ENCODE measurements at places on chromosomes 1 and 21.

GRCh38 chr1:64265141-64265540, 61.7 kb downstream of the UBE2U start:
- DNase-seq, result no peak

- no peak for DNase-seq
Observed at GRCh38 chr1:45892068-45892785, 88.8 kb downstream of the MAST2 start.

DNA sequence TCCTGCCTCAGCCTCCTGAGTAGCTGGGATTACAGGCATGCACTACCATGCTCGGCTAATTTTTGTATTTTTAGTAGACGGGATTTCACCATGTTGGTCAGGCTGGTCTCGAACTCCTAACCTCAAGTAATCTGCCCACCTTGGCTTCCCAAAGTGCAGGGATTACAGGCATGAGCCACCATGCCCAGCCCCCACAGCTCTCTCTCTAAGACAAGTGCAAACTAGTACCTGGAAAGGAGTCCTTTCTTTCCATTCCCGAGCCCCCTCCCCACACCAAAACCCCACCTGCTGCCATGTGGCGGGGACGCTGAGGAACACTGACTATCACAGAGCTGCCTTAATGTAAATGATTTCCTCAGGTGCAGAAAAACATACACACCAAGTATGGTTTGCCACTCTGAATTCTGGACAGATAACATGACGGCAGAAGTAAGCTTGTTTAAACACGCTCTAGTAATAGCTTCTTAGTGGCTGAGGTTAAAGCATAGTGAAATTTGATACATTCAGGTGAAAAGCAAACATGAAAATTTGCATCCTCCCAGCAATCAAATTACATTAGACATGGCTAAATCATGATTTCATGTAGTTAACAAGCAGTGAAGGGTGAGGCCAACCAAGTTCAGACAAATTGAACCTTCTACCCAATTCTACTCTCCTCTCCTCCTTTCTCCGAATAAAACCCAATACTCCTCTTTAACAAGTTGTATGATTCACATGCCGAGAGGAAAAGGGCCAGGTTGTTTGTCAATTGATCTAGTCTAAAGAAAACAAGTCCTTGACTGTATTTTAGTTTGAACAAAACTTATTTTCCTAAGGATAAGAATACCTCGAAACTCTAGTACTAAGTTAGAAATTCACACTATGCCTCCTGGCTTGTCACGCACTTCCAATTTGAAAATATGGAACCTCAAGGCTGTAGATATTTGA, 19.8 kb downstream of the ERRFI1 start:
- no peak for DNase-seq

DNA sequence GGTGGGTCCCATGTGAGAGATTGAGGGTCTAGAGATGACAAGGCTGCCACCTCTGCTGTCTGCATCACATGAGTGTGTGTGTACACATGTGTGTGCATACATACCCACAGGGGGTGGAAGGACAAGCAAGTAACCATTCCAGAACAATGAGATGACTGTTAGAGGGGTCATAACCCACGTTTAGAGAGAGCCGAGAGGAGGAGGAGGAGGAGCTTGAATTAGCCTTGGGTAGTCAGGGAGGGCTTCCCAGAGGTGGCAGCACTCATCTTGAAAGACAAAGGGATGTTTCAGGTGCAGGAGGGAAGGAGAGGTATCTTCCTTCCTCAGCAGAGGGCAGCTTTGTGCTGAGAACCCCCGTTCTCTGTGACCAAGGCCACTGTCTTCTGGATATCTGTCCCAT, 21.3 kb downstream of the TNFRSF1B start:
- DNase-seq, result no peak

GRCh38 chr1:11535316-11535715, 56.4 kb downstream of the DISP3 start:
- no peak for DNase-seq

GRCh38 chr1:25732821-25733220, 67.2 kb upstream of the SELENON start:
- DNase-seq, result no peak

GRCh38 chr1:167765496-167765895, 43.7 kb downstream of the MPZL1 start:
- DNase-seq, result no peak

DNA sequence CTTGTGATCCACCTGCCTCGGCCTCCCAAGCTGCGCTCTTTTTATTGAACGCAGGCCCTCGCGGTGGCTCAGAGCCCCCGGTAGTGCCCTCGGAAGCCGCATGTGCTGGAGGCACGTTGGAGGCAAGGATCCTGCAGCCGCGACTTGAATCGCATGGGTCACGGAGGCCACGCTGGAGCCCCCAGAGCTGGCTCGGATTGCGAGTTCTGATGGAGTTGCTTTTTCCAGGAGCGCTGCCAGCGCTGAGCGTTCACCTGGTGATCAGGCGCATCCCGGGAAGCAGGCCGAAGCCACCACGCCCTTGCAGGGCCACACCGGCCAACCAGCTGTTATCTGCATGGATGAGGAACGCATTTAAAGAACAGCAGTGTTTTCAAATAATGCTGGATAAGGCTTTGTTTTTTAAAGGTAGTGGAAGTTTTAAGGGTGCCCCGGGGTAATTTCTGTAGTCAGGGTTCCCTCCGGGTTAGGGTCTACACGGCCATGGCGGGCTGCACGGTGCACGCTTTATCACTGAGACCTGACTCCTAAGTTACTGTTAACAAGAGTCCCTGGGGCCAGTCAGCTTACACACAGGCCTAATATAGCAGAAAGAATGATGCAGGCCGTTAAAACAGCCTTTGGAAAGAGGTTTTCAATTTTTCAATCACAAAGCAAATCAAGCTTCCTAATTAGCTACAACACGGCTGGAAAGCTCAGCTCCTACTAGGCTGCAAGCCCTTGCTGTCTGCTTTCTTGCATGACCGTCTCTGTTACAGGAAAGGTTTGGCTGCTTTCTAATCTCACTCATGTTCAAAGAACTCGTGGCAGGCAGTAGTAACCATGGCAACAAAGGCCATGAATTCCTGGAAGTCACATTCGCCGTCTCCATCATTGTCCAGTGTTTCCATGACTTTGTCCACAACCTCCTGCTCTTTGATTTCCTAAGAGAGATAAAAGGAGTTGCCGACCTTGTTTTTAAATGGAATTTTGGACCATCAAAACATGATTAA, 6.0 kb downstream of the S100B start:
- no peak for DNase-seq

DNA sequence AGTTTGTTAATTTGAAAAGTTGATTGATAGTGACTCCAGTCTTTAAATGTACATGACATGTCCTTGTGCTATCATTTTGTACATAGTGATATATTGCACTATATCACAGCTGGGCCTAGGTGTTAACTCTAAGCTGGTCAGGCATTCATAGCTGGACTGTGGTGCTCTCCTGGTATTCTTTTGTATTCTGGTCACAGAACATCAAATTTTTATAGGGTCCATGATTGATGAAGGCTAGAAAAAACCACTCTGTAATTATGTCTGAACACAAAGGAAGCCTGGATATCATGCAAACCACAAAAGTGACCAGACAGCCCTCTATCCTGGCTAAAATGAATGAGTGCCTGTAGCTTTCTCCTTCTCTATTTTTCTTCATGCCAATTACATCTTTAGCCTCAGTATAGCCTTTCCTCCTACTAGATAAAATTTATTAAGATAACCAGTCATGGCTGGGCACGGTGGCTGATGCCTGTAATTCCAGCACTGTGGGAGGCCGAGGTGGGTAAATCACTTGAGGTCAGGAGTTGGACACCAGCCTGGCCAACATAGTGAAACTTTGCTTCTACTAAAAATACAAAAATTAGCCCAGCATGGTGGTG, 134.9 kb upstream of the B3GALT2 start:
- no peak for DNase-seq

- no peak for DNase-seq
Observed at GRCh38 chr1:196309386-196309785, 298.9 kb downstream of the KCNT2 start.

- no peak for DNase-seq
Observed at GRCh38 chr1:22880174-22880601, 92.5 kb downstream of the LACTBL1 start.

- no peak for DNase-seq
Observed at GRCh38 chr1:229408458-229409037, 25.3 kb downstream of the ACTA1 start.

DNA sequence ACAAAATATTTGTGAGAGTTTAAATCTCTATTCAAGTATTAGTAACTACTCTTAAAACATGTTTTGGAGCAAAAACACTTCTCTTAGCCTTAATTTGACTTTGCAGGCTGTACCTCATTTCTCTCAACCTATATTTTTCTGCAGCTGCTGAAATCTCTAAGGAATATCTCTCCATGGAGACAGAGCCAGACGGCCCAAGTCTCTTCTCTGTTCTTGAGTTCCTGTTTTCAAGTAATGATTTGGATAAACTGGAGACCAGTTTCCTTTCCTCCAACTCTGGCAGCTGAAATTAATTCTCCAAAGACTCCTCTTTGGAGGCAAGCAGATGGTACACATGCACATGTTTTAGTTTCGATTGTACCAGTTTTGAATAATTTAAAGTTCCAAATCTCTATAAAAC, 659.7 kb upstream of the NEGR1 start:
- DNase-seq, result no peak

- DNase-seq, result no peak
Observed at GRCh38 chr1:234686035-234686434, 76.1 kb upstream of the IRF2BP2 start.

DNA sequence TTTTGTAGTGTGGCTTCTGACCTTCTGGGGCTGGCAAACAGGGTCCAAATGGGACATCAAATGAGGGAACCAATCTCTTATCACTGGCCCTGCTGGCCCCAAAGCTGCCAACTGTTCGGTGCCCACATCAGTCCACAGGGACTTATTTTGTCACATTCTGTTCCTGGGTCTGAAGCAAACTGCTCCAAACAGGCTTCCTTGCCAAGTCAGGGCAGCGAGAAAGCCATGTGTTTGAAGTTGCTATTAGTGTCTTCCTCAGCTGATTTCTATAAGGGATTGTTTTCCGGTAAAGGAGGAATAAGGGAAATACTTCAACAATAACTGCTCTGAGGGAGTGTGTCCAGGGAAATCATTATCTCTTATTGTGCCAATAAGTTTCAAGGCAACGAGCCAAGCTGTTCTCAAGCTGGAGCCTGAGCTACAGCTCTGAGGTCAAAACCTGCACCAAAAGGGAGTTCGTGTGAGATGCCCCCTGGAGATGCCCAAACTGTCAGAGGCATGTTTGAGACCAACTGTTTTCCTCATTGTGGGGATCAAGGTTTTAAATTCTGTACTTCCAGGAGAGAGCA, 381.4 kb upstream of the PROX1 start:
- DNase-seq, result no peak

DNA sequence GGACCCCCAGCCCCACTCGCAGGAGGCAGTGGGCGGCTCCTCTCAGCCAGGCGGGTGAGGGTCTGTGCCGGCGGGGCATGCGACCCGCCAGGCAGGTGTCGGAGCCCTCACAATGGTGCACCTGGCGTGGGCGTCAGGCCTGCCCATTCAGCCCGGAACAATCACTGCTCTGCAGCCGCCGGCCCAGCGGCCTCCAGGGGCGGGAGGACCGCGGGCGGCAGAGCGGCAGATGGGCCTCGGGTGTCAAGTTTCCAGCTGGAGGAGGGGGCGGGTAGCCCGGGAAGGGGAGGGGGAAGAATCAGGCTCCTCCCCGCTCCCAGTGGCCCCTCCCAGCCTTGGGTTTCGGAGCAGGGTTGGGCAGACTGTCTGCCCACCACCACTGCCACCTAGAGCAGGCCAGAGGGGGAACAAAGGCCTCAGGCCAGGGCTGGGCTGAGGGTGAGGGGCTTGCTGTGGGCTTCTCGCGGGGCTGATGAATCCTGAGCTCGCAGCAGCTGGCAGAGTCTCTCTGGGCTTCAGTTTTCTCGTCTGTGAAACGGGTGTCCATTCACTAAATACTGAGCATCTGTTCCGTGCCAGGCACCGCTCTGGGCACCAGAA, 39.5 kb upstream of the CASZ1 start:
- DNase-seq, result no peak

DNA sequence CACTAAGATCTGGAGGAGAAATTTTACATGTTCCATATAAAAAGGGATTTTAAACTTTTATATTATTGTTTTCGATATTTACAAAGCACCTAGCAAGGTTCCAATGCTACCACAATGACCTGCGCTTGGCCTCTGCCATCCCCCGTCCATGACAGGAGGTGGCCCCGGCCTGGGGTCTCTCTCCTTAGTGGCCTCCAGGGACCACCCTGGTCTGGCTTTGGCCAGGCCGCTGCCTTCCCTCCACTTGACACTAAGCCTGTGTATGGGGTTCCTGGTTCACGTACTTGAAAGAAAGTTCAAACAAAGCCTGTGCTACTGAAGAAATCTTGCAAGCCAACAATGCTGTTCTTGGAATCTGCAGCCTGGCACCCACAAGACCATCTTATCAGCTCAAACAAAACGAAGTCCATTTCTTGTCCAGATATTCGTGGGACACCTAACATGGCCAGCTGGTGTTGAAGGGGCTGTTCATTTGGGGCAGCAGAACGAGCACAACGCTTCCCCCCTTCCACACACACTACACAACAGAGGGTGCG, 12.8 kb downstream of the PRDM15 start:
- DNase-seq, result no peak

GRCh38 chr1:33931111-33931475, 67.2 kb downstream of the HMGB4 start:
- no peak for DNase-seq

DNA sequence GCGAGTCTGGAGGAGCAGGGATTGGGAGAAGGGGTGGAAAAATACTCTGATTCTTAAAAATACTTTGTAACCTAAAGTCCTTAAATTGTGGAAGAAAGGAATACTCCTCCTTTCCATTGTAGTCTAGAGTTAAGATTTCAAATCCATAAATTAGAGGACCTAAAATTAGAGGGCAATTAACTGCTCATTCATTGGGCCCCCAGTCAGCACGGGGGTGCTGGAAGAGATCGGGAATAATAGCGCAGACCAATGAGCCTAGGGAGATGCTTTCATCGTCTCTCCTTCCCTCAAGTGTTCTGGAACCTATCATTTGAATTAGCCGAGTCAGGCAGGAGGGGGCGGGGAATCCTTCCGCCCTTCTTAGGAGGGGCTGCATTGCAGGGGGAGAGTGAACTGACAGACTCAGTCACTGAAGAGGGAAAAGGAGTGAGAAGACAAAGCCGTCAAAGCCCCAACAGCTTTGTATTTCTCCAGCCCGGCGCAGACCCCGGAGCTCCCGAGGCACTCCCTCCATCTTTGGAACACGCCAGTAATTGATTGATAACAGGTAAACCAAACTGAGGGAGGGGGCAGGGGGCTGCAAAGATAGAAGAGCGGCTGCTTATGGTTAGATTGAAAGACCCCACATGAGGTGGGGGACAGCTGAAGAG, at the start of gene MLLT11:
Gene MLLT11, plus strand, starts transcription at position 391 of the 650 bp plus-strand sequence. CDS start 6,828 bp downstream, outside the sequence.
- DNase-seq, result no peak
